ENCODE measurements at places on chromosomes 7 and 10.

GRCh38 chr10:121696854-121697253 lies 98.6 kb upstream of the FGFR2 start:
- DNase-seq, result no peak

DNA sequence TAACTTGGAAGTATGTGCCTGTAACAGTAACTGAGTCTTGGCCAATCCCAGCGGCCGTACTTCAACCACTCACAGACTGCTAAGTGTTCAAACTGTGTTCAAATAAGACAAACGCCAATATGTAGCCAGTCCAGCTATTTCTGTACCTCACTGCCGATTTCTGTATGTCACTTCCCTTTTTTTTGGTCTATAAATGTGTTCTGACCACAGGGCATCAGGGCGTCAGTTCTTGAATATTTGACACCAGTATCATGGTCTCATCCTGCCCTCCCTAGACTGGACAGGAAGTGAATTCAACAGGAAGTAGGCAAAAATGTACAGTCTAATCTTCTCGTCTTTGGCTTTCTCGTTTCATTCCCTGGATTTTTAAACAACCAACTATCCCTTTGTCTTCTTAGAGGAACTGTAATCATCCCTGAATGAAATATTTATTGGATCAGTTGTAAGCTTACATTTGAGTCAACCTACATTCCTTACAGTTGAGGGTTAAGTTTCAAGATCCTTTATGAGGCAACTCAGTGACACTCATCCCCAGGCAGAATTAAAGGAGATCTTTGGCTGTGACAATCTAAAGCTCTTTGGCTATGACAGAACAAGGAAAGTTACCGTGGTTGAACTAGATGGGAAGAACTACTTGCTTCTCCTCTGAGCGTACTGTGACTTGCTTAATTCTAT lies 232.7 kb downstream of the NSUN6 start:
- no peak for DNase-seq

GRCh38 chr7:110264288-110264687 lies 826.6 kb upstream of the LRRN3 start:
- no peak for DNase-seq

- no peak for DNase-seq
Measured at GRCh38 chr7:127937066-127937680, 94.1 kb downstream of the LRRC4 start.

GRCh38 chr7:106125417-106125816 lies 13.3 kb upstream of the SYPL1 start:
- DNase-seq, result no peak

GRCh38 chr10:78134773-78135306 lies 101.2 kb downstream of the RPS24 start:
- no peak for DNase-seq

- peak; percentile 2 for DNase-seq
Measured at GRCh38 chr7:158495786-158496185, 91.8 kb downstream of the PTPRN2 start.

- DNase-seq, result peak; percentile 10
Measured at GRCh38 chr7:68733219-68734153, 864.8 kb upstream of the AUTS2 start.

DNA sequence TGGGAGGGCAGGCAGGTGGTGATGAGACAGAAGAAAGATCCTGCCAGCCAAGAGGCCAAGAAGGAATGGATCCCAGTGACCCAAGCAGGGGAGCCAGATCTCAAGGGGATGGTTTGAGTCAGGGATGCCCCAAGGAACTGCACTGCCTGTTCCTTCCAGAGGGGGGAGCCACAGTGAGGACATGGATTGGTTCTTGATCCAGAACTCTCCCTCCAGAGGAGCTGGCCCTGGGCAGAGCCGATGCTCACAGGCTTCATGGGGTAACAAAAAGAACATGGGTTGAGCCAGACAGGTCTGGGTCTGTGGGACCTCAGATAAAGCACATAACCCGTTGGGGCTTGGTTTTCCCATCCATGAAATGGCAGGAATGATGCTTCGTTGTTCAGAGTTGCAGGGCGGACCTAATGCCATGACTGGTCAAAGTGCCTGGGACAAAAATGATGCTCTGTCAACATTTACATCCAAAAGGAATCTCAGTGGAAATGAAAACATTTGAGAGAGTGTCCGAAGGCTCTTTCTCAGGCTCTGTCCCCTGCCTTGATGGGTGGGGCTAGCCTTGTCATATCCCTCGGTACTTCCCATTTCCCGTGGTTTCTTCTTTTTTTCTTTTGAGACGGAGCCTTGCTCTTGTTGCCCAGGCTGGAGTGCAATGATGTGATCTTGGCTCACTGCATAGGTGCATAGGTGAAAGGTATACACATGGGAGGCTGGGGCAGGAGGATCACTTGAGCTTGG lies 4.7 kb upstream of the DENND2A start:
- no peak for DNase-seq

DNA sequence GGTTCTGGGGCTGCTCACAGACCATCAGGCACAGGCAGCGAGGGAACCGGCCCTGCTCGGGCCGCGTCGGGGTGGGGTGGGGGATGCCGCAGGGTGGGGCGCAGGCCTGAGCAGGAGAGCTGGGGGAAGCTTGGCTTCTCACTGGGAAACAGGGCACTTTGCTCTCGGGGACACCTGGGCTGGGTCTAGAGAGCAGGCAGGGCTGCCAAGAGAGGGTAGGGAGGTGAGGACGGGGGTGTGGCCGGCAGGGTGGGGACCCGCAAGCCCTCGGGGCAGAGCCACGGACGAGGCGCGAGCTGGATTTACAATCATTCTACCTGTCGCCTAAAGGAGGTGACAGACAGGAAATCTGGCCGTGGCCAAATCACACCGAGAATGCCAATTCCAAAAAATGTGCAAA lies 11.1 kb downstream of the INTS1 start:
- no peak for DNase-seq

- no peak for DNase-seq
Measured at GRCh38 chr7:544338-545221, 24.9 kb upstream of the PDGFA start.

DNA sequence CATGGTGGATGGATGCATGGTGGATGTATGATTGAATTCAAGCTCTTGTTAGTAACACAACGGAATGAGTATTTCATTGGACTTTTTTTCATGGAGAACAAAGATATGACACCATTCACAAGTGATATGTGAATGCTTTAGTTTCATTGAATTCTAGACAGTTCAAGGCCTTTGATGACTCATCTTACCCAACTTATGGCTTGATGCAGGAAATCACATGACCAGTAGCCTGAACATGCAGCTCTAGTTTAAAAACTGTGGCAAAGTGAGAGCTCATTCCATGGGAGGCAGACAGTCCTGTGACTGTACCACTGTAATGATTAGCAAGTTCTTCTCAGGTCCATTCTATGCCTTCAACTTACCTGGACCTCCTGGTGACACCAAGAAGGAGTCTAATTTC lies 1239.3 kb downstream of the TYW1 start:
- no peak for DNase-seq

DNA sequence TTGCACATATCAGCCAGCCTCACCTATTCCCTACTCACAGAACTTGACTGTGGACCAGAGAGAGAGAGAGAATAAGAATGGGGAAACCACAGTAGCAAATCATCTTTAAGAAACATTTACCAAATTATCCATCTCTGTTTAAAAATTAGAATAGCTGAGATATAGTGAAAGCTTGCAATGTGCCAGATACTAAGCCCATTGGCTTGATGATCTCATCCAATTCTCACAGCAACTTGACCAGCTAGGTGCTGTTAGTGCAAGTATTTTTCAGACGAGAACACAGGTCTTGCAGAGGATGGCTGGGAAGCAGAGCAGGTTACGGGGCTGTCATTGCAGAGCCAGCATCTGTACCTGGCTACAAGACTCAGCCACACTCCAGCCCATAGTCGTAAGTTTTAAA lies 50.9 kb downstream of the KLF6 start:
- DNase-seq, result no peak

GRCh38 chr7:116766881-116767280 lies 94.9 kb downstream of the MET start:
- DNase-seq, result no peak

GRCh38 chr10:46255801-46256747 lies 30.7 kb upstream of the ANTXRL start:
- DNase-seq, result peak; percentile 48

GRCh38 chr10:93576888-93577287 lies 10.4 kb downstream of the FFAR4 start:
- DNase-seq, result no peak

- peak; percentile 59 for DNase-seq
Measured at GRCh38 chr7:127905491-127906330, 125.5 kb downstream of the LRRC4 start.

- DNase-seq, result no peak
Measured at GRCh38 chr10:75492173-75492925, 60.9 kb downstream of the LRMDA start.

DNA sequence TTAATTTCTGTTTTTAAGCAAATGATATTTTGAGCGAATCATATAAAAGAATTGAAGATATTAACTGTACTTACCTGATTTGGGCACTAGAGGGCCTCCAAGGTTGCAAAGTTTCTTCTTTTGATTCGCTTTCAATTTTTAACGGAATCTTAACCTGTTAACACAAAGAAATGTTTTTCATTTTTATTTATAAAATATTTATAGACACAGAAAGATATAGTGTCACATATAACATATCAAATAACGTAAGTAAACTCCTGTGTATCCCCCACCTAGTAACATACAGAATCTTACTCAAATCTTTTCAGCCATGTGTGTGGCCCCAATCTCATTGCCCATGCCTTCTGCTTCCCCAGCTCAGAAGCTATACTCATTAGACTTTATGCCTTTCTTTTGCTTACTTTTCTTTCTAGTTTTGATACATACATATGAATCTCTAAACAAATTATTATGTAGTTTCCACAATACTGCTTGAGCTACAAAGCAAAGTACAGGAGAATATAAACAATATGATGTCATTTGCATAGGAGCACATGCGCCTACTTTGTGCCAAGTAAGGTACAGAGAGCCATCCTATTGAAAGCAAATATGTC lies 49.5 kb upstream of the ZPBP start:
- DNase-seq, result peak; percentile 75

- no peak for DNase-seq
Measured at GRCh38 chr10:1571587-1572237, 165.6 kb downstream of the ADARB2 start.

- no peak for DNase-seq
Measured at GRCh38 chr10:5423771-5424170, 11.4 kb downstream of the NET1 start.

GRCh38 chr7:17830206-17830605 lies 110.1 kb downstream of the SNX13 start:
- peak; percentile 78 for DNase-seq

- no peak for DNase-seq
Measured at GRCh38 chr7:123282181-123282580, 82.4 kb upstream of the SLC13A1 start.

GRCh38 chr10:70552586-70552985 lies 50.0 kb downstream of the PRF1 start:
- peak; percentile 56 for DNase-seq

DNA sequence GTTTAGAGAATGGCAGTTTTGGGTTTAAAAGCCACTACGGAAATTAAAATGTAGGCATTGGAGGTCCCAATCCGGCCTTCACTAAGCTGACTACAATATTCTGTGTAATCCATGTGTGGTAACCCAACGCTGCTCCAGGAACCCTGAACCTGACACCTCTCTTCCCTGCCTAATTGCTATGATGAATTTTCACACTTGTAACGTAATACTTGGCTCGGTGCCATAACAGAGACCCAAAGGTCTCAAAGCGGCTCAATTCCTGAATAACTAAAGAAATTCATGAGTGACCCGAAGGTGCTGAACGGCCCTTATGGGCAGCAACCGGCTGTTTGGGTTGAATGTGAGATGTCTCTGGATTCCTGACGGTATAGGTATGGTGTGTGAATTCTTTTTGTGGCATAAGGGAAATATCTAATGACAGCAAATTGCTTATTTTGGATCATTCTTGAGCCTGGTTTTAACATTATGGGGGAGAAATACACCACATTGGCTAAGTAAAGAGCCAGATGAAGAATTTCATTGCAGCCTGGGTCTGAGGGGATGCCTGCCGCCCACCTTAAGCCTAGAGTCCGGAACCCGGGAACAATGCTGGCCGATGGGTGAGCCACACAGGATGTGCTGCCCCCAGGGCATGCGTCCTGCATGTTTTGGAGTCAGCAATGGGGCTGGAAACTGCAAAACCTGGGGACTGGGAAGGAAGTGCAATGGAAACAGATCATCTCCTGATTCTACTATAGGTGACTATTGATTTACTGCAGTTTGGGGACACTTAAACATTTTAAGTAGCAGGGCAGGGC lies 69.7 kb upstream of the FZD8 start:
- DNase-seq, result no peak
